ENCODE measurements at places on chromosomes 6 and 20.

- DNase-seq = no peak
These were observed 11.2 kb downstream of the KIZ start for GRCh38 chr20:21137078-21137477.

GRCh38 chr6:18203786-18204185 is 48.6 kb downstream of the KDM1B start:
- DNase-seq = no peak

DNA sequence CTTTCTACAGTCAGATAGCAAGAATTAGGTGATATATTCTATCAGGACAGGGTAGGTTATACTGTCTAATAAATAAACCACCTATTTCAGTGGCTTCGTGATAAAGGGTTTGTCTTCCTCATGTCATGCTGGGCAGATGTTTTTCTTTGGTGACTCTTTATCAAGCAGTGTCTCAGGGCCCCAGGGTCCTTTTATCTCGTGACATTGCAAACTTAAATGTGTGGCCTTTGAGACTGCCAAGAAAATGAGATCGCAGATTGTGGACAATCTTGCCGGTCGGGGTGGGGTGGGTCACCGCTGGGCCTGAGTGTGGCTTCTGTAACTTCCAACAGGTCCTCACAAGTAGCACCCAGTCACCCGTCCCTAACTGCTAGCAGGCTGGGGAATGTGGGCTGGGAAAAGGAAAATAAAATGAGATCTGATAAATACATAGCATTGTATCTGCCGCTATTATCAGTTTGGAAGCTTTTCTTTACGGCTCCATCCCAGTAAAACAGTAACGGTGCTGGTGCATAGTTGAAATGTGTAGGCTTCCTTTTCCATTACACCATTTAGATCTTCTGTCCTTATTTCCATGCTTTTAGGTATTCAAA is 50.5 kb upstream of the BMP6 start:
- DNase-seq = no peak

GRCh38 chr6:104014163-104014959 is 845.4 kb downstream of the HACE1 start:
- DNase-seq = no peak

- DNase-seq = no peak
These were observed 100.3 kb downstream of the TMEM242 start for GRCh38 chr6:157223021-157223430.

DNA sequence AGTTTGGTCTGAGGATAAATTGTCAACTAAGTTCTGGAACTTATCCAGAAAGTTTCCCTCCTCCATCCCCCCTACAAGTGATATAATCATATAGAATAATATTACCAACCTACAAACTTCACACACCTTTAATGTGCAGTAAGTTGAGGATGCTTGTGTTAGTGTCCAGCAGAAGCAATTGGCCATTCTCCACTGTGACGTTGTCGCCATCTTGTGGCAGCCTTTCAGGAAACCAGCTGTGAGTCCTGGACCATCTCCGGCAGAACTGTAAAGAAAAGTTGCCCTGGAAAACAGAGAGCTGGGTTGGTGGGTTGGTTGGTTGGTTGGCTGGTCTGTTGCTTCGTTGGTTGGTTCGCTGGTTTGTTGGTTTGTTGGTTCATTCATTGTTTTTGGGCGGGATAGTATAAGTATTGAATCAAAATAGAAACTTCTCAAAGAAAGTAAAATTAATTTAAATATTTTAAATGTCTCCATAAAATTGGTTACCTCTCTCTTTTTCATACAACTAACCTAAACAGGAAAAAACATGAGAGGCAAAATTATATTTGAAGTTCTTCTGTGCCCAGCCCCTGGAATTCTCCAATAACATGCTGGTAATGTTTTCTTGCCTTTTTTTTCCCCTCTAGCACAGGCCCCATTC is 127.5 kb downstream of the PKHD1 start:
- DNase-seq = no peak

GRCh38 chr20:20443504-20443903 is 75.6 kb downstream of the INSM1 start:
- no peak for DNase-seq

- DNase-seq = no peak
These were observed 81.0 kb downstream of the ERMARD start for GRCh38 chr6:169832247-169832948.

- no peak for DNase-seq
These were observed 19.7 kb upstream of the SCRT2 start for GRCh38 chr20:695165-695866.

DNA sequence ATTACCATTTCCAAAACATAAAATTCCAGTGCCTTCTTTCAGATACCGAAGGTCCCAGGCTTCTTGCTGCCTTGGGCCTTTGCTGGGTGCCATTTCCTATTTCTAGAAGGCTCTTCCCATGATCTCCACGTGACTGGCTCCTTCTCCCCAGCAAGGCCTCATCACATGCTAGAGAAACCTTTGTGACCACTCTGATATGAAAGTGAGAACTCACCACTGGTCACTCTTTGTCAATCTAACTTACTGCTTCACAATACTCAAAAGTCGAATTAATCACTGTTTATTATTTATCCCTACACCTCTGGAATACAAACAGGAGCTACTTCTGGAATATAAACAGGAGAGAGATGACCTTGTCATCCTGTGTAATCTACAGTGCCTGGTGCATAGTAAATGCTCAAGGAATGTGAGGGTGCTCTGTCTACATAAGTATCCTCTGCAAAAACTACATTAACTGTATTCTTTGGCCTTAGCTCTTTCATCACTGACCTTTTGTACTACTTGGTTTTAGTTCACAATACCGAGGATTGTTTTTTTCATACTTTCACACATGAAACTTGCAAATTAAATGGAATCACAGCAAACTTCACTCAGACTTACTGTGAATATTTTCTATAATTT is 1.6 kb downstream of the STX7 start:
- no peak for DNase-seq

DNA sequence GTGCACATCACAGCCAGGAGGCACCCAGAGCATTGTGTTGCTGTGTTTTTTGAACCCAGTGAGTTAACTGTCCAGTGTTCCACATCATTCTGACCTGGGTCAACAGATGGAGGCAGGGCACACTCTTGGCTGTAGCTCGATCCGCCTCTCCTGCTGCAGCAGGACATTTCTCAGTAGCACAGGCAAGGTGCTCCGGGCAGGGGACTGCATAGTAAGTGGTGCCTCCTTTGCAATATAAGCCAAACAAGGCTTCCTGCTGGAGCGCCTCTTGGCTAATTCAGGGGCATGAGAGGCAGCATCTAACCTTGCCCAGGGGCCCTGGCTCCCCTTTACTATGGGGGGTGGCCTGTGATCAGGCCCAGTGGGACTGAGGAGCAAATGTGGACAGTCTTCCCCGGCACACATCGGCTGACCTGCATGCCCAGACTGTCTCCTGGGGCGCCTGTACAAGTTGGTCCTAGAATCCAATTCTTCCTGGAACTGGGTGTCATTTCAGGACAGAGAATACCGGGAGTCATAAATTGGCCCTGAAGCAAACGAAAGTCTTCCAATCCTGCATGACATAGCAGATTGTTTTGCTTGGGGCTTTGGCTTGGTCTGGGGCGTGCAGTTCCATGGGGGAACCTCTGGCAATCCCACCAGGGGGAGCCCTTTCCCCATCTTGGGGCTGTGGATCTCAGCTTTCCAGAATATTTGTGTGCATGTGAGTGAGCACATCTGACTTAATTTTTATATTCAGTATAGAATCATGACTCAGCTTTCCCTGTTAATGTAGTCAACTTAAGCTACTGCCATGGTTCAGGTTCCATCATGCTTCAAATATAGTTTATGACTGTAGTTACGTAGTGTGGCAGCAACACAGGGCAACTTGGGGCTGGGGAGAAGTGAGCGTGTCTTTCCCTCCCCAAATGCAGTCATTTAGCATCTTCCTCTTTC is 56.0 kb upstream of the DDR1 start:
- peak; percentile 76 for DNase-seq
